Activated CD4-positive, CD25-positive, alpha-beta regulatory T cell treated with anti-CD3 and anti-CD28 coated beads, Interleukin-2, amount 50 U/mL, for 72 hours (primary cell): ENCODE measurements at places on chromosomes 5 and 9.

- DNase-seq, result no peak
Measured at GRCh38 chr9:93128011-93128714, 5.9 kb downstream of the NINJ1 start.

DNA sequence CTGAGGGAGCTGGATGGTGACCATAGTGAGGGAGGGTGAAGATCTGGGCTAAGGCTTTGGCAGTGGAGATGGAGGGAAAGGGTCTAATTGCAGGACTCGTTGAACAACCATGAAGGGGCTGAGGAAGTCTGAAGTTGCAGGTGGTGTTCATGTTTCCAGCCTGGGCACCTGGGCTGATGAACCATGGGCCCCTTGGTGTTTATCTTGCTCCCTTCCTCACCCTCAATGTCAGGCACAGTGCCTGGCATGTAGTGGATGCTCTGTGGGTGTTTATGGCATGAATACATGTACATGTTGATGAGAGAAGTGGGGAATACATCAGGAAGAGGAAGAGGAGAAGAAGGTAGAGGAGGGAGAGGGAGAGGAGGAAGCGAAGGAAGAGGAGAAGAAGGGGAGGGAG is 31.3 kb upstream of the COL15A1 start:
- DNase-seq, result no peak

DNA sequence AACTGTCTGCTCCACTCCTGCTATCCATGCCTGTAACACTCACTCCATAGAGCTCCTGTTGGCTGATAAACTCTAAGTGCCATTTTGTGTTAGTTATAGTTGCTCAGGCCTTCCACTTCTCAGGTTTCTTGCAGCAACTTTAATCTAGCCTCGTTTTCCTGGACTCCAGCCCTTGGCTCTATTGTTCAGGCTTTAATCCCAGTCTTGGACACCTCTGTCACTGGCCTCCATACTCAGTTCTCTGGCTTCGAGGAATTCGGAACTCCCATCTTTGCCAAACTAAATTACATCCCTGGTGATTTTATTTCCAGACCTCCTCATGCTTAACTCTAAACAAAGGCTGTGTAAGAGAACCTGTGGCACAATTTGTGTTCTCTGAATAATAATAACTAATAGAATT is 39.8 kb downstream of the EMB start:
- DNase-seq, result no peak

GRCh38 chr5:102958481-102959011 is 161.4 kb downstream of the GIN1 start:
- DNase-seq, result no peak

DNA sequence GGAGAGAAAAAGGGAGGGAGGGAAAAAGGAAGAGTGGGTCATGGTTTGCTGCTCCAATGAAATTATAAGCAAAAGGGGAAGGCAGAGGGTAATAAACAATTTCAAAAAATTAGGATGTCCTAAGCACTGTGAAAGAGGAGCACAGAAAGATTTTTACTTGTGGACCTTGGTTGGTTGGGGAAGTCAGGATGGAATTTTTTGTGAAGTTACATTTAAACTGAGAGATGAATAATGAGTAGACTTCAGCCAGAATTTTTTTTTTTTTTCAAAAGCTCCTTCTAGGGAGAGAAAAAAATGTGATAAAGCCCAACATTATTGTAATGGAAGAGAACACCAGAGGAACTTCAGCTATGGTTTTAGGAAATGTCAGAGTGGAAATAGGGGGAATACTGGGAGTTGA is 515.9 kb upstream of the PAPPA start:
- DNase-seq, result no peak

- no peak for DNase-seq
Measured at GRCh38 chr5:16733331-16734006, 116.7 kb upstream of the RETREG1 start.
